ENCODE measurements at places on chromosomes 4 and X. TPM values are rescaled to one million over a fixed set of nuclear protein-coding genes. Genes with fewer than 3 reads are reported as not detected.

DNA sequence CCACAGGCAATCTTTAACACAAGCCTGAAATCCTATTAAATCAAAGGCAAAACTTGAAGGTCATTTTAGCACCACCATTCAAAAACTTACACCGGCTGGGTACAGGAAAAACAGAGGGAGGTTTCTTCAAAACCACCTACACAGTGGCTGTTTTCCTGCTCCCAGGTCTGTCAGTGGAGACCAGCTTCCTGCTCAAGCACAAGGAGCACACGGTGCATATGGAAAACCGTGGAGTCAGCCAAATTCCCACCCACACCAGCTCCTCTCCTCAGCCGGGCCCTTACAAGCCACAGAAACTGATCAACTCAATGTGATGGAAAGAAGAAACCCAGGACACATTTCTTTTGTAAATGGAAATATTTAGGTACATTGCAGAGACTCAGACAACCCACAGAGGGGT, 14.3 kb upstream of the FAM241A start:
- DNase-seq, result no peak

GRCh38 chrX:47222751-47223350, 4.4 kb downstream of the CDK16 start:
- DNase-seq, result no peak

DNA sequence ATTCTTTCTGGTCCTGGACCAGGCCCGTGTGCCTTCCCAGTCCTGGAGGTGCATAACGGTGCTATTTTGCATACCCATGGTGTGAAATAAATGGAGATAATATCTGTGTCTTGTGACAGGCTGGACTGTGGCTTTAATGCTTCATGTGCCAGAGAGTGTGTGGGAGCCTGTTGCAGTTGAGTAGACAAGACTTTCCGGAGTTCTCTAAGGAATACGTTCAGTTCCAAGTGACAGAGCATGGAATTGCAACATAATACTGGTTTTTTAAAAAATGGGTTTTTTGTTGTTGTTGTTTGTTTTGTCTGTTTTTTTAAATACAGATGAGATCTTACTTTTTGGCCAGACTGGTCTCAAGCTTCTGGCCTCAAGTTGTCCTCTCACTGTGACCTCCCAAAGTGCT, 74.0 kb downstream of the HPRT1 start:
- no peak for DNase-seq

FRMD7 gene
- total RNA-seq, result not detected

VSIG4 gene
- 0.49 TPM for total RNA-seq

PPARGC1A gene
- not detected for total RNA-seq

Data from K562 (cell line).